ENCODE measurements at places on chromosomes 5 and 9.

GRCh38 chr5:30846171-30846570 is 347.3 kb upstream of the CDH6 start:
- peak; percentile 4 for DNase-seq

- no peak for DNase-seq
These were observed 173.6 kb downstream of the TENT4A start for GRCh38 chr5:6886866-6887265.

- no peak for DNase-seq
These were observed 5.3 kb downstream of the SLC35D2 start for GRCh38 chr9:96378187-96378586.

GRCh38 chr5:107781451-107781850 is 110.7 kb upstream of the EFNA5 start:
- no peak for DNase-seq

DNA sequence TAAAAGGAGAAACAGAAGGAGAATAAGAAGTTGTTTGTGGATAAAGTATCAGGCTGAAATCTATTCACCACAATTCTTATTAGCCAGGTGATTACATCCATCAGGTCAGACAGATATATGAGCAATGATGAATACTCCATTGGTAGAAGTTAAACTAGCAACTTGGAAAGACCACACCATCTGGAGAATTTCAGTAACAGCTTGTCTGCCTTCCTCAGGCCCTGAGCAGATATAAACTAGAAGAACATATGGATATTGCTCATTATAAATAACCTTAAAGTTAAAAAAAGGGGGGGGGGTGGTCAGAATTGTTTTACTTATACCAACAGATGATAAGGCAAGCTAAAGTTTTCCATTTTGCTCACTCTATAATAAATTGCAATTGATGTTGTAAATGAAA is 10.4 kb downstream of the DAB2 start:
- peak; percentile 1 for DNase-seq

DNA sequence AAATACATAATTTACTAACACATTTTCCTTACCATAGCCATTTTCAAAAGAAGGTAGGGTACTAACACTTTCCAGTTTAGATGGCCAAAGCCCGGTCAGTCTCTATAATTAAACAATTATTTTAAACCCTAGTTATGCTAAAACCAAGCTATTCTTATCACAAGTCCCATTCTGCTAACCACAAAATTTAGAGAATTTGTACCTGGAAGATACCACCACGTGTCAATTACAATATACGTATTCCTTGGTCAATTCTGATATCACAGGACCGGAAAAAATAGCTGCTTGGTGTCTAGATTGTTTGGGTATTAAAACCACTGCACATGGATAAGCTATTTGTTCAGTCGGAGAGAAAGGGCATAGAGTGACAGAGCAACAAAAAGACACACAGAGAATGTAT is 18.9 kb upstream of the SKP1 start:
- DNase-seq, result no peak

DNA sequence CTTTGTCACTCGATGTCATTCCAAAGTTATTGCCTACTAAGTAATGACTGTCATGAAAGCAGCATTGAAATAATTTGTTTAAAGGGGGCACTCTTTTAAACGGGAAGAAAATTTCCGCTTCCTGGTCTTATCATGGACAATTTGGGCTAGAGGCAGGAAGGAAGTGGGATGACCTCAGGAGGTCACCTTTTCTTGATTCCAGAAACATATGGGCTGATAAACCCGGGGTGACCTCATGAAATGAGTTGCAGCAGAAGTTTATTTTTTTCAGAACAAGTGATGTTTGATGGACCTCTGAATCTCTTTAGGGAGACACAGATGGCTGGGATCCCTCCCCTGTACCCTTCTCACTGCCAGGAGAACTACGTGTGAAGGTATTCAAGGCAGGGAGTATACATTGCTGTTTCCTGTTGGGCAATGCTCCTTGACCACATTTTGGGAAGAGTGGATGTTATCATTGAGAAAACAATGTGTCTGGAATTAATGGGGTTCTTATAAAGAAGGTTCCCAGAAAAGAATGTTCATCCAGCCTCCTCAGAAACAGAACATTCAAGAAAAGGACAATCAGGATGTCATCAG is 11.3 kb downstream of the TLR4 start:
- peak; percentile 42 for DNase-seq

DNA sequence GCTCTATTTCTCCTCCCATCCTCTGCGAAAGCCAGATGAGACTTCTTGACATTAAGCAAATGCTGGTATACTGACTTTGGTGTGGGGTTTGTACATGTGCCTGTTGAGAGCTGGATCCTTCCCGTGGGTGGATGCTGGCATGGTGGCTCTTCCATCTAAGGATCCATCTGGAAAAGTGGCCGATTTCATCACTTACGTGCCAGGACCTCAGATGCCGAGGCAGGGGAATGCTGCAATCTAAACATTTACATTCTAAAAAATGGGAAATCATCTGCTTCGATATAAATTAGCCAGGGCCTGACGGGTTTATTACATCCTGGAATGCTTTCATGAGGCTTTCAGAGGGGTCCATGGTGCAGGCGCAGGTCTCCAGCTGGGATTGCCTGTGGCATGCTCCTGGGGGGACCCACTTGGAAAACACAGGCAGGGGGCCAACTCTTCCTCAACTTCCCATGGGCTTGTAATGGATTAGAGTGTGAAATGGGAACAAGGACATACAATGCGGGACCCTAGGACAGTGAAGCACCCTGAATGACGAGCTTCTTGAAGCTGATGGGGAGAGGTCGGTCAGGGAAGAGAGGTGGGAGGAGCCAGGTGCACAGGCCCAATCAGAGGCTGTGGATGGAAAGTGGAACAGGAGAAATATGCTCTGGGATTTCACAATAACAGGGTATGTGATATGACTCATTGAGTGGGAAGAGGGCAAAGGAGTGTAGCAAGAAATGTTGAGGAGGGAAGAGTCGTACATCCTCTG is 105.5 kb upstream of the PITX1 start:
- peak; percentile 75 for DNase-seq

GRCh38 chr9:114633438-114634089 is 22.5 kb downstream of the TMEM268 start:
- DNase-seq, result no peak

- DNase-seq, result no peak
These were observed 1.3 kb downstream of the PTCH1 start for GRCh38 chr9:95515272-95516113.

GRCh38 chr5:56852228-56853000 is 37.1 kb downstream of the MAP3K1 start:
- DNase-seq, result peak; percentile 19

DNA sequence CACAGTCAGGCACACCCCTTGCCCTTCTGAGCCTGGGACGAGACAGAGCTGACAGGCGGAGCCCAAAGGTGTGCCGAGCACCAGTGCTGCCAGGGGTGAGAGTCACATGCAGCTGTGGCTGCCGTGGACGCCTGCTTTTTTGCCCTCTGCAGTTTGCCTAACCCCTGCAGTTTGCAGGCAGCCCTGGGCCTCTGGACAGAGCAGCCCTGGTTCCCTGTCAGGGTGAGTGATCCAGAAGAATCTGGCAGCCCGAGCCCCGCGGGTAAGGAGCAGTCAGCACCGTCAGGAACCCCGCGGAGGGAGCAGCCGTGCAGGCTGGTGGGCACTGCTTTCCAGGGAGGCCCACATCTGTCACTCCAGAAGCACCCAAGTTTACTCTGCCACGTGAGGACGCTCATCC is 30.3 kb downstream of the CEP72 start:
- no peak for DNase-seq

DNA sequence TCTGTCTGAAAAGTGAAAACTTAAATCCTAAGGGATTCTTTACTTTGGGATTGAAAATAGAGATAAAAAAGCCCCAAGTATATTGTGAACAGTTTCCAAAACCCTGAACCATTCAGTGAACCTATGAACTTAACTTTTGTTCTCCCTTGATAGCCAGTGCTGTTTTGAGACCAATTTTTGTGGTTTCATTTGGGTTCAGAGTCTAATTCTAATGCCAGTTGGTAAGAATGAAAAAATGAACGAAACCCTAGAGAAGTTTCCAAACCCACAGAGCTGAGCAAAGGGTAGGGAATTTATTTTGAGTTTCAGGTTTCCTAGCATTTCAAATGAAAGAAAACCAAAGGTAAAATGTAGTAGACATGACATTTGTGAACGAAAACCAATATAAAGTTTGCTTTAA is 1366.8 kb downstream of the EFNA5 start:
- DNase-seq, result peak; percentile 47

DNA sequence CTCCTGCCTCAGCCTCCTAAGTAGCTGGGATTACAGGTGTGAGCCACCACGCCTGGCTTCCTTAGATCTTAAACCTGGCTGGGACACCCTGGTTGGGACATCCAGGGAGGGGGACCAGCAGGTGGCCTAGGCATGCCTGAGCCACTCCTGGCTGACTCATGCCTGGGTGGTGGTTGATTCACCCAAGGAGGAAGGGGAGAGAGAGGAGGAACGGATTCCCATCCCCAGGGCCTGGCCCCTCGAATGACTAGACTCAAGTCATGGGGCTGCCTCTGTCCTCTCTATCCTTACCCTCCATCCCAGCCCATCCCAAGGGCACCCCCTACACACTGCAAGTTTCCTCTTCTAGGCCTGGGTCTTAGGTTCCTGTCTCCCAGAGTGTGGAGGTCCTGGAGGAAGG is 12.7 kb downstream of the EEIG1 start:
- peak; percentile 39 for DNase-seq

DNA sequence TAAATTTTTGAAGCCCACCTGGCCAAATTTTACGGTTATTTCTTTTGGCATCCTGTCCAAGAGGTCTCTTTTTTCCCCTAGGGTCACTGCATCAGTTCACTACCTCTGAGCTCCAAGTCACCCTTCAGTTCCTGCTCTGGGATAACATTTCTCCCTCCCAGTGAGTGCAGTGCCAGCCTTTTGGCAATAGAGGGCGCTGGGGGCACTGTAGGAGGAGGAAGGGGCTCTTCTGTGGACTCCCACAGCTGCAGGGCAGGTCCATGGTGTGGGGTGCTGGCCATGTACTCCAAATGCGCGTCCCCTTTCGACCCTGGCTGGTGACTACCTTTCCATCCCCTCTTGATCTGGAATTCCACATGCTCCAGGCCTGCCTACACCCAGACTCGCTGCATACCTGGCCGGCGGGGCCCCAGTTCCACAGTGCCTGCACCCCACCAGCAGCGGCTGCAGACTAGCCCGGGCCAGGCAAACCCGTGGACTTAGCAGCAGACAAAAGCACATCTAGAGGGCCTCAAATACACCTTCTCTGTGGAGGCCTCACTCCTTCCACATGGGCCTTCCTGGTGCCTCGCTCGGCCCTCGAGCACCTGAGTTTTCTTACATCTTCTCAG is 20.3 kb upstream of the NINJ1 start:
- DNase-seq, result no peak

DNA sequence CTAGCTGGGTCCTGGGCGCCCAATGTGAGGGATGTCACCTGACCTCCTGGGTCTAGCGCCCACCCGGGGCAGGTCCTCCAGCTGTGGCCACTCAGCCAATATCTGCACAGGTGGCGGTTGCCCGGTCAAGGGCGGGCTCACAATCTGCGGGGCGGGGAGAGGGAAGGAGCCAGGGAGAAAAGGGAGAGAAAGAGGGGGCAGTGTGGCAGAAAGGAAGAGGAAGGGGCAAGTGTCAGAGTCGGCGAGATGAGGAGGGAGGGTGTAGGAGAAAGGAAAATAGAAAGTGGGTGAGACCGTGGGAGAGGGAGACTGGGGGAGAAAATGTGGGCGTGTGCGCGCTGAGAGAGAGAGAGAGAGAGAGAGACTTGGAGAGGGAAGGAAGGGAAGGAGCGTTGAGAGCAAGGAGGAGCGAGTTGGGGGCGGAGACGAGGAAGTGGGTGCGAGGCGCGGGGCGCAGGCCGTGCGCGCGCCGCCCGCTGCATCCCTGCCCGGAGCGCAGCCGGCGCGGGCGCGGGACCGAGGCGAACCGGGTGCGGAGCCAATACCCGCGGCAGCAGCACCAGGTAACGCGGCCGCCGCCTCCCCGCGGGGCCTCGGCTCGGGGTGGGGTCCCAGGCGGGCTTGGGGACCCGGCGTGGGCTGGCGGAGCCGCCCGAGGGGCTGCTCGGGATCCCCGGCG is at the start of gene HRH2:
Gene HRH2, plus strand, starts transcription at position 479 of the 679 bp plus-strand sequence. CDS start 25,163 bp downstream, outside the sequence.
- DNase-seq, result no peak

- no peak for DNase-seq
These were observed 16.0 kb downstream of the FRRS1L start for GRCh38 chr9:109150925-109151545.

- DNase-seq, result no peak
These were observed 222.3 kb downstream of the PBX3 start for GRCh38 chr9:125969462-125969861.

GRCh38 chr9:12439267-12439666 is 253.9 kb upstream of the TYRP1 start:
- no peak for DNase-seq

GRCh38 chr9:86347991-86348390 is 6.2 kb downstream of the TUT7 start:
- DNase-seq, result no peak

DNA sequence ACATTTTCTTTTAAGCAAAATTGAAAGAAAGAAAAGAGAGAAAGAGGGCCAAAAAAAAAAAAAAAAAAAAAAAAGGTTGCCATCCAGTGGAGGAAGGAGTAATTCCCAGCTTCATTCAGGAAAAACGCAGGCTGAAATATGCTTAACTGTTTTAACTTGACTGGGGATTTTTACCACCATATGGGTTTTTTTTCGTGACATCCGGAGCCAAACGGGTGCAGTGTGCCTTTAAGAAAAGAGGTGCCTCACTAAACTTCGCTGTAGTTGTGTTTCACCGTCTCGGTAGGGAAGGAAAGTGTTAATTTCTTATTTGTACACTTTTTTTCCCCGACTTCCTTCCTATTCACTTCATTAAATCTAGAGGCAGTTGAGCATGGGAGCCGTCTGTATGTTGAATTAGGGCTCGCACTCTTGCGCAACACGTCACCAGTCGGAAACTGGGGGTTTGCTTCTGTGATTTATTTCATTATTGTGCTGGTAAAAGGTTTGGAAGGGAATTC is 143.0 kb downstream of the SMARCA2 start:
- peak; percentile 81 for DNase-seq

- DNase-seq, result peak; percentile 7
These were observed 22.2 kb downstream of the SH3GL2 start for GRCh38 chr9:17600962-17601593.

DNA sequence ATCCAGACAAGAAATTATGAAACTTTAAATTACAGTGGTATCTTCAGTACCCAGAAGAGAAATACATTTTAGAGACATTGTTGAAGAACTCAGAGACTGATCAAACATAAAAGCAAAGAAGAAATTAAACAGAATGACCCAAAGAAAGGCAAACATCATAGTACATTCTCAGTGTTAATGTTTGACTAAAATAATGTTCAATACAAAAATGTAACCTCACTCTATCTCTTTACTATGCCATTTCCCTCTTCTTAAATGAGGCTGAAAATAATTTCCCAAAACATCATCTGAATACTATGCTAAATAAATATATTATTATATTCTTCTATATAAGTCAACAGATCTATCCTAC is 22.8 kb downstream of the TMEM161B start:
- no peak for DNase-seq

DNA sequence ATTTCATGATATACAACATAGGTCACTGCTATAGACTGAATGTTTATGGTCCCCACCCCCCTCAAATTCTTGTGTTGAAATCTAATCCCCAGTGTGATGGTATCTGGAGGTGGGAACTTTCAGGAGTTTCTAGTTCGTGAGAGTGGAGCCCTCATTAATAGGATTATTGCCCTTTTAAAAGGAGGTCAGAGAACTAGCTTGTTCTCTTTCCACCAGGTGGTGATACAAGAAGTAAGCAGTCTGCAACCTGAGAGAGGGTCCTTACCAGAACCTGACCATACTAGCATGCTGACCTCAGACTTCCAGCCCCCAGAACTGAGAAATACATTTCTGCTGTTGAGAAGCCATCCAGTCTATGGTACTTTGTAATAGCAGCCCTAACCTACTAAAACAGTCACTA is 33.3 kb downstream of the TMEM161B start:
- DNase-seq, result no peak

Measured in fibroblast of the aortic adventitia (primary cell).